ENCODE measurements at places on chromosomes 7 and 10.

DNA sequence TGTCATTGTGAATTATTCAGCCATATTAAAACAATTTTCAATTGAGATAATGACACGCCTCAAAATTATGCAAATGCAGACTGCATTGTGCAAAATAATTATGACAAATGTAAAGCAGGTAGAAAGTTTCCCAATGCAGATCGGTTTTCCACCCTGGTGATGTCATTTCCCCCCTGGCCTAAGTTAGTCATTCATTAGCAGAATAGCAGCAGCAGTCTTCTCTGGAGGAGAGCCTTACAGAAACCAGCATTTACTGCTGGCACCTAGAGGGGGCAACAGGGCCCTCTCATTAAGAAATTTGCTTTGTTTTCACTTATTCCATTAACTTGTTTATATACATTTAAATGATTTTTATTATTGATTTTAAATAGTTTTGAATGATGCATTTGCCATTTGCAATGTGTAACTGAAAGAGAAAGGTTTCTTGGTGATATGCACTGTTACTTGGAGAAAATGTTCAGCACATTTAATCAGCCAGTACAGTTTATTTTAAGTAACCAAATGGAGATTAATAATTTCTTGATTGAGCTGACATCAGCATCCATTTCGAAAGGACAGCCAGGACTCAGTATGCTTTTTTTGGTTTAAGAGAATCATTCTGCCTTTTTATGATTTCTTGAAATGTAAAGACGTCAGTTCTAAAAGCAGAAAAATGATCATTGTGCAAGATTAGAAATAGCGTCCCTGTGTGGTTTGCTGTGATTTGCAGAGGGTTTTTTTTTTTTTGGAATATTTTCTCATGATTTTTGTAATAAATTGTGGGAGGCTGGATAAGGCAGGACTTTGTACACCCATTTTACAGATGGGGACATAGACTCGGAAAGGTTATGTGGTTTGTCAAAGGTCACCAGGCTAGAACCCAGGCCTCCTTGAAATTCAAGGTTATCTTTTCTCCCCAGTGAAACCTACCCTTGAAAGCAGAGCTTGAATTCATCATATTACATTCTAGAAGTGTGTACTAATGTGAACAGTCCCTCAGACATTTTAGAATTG is 3.5 kb downstream of the ARID5B start:
- DNase-seq = no peak

DNA sequence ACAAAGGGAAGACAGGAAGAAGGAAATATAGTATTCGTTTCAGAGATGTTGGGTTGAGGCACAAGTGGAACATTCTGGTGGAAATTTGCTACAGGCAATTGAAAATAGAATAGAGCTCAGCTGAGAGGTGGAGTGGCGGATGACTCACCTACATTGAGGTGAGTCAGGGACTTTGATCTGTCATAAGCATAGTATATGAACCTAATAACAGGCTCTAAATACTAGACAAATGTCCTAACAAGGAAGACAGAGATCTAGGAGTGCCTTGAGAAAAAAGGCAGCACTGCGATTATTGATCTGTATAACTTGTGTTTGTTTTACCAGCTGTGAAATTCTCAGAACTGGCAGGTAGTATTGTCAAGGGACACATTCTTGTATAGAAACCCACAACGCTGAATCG is 907 bp upstream of the IFRD1 start:
- no peak for DNase-seq

- DNase-seq = no peak
These were observed 98.5 kb downstream of the ARHGAP22 start for GRCh38 chr10:48506147-48506917.

DNA sequence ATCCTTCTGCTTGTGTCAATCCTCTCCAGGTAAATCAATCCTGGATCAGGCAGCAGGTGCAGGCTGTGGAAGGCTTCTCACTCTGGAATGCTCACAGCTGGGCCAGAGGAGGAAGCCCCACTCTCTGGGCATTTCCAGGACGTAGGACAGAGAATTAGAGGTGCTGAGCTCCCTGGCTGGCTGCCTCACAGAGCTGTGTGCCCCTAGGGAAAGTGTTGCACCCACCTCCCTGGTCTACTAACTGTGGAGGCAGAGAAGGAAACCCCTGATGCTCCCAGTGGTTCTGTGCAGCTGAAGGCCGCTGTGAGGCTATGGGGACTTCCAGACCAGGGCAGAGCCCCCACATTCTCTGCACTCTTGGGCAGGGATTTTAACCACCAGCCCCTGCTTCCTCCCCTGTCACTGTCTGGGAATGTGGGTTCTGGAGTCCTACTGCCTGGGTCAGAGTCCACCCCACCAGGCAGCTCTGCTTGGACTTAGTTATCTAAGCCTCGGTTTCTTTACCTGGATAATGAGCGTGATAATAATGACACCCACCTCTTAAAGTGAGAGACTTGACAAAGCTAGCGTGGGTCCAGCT is 73.5 kb upstream of the EEPD1 start:
- DNase-seq = no peak

DNA sequence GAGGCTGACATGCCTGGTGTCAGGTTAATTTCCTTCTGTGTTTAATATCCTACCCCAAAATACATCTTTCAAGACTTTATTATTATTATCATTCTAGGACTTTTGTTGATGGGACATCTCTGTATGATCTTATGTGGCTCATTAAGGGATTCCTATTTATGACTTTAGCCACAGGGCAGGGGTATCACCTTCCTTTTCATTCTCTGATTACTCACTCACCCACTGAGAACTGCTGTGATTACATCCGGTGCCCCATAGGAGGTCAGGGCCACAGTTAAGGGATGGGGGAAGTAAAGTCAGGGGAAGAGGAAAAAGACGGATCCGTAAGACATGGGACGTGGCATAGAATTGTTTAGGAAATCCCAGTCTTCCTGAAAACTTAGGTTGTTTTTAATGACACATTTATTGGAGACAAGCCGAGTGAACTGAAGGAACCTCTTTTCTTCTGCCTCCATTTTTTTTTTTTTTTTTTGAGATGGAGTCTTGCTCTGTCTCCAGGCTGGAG is 61.0 kb upstream of the PITRM1 start:
- DNase-seq = no peak
